Fibroblast of the conjunctiva (primary cell): ENCODE measurements at places on chromosomes 11 and 22.

GRCh38 chr22:29706486-29706885 is 13.3 kb upstream of the CABP7 start:
- no peak for DNase-seq

DNA sequence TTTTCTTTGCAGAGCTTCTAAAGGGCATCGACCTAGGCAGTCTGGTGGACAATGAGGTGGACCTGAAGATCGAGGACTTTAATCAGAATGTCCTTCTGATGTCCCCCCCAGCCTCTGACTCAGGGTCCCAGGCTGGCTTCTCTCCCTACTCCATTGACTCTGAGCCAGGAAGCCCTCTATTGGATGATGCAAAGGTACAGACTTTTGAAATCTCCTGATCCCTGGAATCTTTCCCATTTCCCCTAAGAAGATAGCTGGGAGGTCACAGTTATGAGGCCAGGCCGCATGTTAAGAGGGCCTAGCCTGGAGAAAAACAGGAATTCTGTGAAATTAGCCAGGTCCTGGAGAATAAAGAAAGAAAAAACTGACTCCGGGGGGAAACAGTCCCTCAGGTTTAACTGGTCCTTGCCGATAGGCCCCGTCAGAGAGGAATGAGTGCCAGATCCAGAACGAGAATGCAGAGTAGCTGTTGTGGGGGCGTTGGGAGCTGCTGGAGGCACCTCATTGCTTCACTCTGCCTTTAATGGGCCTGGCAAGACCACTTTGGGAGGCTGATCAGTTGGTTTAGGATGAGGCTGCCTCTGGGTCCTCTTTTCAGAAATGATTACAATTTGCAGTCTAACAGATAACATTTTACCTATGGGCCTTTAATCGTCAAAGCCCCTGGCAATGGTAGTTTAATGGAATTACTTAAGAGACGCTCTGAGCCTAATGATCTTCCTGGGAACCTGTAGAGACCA is 39.2 kb downstream of the SHISA8 start:
- no peak for DNase-seq

DNA sequence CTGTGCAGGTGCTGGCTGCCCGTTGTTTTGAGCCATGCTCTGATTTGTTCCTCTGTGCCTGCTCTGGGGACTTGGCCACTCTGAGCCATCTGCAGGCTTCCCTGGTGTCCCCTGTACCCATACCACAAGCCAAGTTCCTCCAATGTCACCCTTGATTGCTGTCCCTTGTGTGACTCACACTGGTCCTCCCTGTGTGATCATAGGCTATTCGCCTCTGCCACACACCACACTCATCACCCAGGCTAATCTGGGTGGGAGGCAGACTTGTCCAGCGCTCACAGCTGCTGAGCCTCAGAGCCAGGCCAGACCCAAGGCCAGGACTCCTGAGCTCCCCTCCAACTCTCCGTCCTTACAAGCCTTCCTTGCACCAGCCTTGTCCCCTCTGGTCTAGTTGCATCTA is 31.7 kb downstream of the IGF2 start:
- DNase-seq = no peak

DNA sequence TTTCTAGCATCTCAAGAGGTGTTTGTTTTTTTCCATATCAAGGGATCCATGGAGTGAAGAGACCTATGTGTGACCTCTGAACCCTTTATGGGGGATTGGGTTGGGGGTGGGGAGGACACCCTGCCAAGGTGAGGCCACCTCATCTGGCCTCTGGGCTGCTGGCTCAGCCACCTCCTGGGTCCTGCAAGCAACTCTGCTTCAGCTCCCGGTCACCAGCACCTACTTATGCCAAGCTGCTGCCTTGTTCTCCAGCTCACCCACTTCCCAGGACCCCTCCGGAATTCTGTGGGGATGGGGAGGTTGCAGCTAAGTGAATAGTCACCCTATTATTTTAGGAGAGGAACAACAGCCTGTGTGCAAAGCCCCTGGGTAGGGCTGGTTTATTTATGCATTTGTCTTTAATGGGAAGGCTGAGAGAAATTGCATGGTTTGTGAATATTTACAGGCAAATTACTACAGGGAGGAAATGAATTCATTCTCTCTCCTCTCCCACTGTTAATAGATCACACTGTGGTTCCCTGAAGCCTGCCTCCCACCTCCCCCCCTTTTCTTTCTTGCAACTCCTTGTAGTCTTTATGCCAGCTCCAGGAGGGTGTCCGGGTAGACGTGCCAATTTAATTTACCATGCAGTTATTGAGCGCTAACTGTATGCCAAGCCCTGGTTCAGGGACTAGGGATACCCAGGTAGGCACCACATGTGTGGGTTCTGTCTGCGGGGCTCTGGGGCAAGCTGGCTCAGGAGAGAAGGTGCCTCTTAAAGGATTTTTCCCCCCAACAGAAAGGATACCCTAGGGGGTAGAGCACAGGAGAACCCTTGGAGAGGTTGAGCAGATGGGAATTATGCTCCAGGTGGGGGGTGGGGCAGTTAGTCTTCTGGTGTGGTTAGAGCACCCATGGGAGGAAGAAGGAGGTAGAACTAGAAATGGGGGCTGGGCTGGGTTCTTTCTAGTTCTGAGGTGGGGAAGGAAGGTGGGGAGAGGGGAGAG is 50.7 kb downstream of the TSPAN18 start:
- no peak for DNase-seq

GRCh38 chr11:103528046-103528445 is 418.8 kb downstream of the DYNC2H1 start:
- DNase-seq = no peak

DNA sequence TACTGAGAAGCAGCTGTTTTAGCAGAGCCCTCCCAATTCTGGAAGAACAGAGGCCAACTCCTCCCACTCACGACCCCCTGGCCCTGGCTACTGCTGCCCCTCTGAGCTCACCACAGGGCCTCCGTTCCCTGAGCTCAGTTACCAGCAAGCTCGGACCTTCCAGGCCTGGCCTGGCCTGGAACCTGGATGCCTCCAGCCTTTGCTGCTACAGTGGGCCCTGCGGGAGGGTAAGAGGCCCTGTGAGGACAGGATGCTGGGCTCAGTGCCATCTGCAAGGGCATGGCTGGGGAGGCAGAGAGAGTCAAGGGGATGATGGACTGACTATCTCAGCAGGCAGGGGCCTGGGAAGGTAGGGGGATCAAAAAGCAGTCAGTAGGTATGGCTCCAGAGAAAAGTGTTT is 209.9 kb upstream of the NCAM1 start:
- no peak for DNase-seq

DNA sequence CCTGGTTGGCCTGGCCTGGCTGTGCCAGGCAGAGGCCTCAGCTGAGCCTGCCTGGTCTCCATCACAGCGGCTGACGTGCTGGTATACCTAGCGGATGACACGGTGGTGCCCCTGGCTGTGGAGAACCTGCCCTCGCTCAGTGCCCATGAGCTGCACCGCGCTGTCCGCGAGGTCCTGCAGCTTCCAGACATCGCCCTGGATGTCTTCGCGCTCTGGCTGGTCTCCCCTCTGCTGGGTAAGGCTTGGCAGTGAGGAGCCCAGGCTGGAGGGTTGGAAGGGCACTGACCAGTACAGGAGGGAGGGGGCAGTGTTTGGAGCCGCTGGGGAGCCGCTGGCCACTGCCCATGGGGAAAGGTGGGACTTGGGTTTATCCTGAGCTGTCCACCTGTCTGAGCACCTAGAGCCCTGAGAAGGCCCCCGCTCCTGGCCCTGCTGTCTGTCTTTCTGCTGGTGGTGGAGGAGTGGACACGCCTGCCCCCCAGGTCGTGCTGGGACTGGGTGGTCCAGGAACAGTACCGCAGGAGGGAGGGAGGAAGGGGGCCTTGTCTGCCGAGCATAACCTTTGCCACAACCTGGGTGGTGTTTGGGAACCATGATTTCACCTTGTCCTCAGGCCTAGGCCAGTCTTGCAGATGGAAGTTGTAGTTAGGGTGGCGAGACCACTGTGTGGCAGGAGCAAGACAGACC is 3.0 kb downstream of the FRMD8 start:
- no peak for DNase-seq

DNA sequence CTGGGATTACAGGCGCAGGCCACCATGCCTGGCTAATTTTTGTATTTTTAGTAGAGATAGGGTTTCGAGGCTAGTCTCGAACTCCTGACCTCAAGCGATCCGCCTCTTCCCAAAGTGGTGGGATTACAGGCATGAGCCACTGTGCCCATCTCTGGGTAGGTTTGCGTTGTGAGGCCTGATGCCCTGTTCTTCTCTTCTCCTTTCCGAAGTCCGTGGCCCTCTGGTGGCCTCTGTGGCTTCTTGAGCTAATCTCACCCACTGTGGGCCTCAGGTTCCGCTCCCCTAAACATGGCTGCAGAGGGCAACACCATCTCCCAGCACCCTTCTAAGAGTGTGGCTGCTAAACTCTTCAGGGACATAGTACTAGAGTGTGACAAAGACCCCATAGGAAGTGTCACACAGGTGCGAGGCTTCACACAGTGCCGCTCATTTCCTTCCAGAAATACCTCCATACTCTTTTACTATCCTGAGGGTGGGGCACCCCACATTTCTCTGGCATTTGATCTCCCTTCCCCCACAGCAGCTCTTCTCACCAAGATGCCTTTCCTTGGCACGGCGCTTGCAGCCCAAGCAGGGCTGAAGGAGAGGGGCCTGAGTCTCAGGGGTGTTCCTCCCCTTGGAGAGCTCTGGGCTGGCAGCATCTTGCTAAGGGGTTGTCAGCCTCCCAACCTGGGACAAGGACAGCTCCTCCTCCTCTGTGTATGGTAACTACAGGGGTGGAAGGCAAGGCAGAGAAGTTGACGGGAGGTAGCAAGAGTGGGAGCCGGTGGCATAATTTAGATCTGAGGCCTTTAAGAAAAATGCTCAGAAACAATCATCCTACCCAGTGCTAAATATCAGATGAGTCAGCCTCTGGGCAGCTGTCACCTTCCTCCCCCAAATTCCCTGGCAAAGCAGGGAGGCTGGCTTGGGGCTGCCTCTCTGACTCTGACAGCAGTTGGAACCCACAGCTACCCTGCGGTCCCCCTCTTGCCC is 6.1 kb downstream of the THY1 start:
- no peak for DNase-seq

GRCh38 chr11:63629426-63629825 is 15.2 kb upstream of the PLAAT3 start:
- no peak for DNase-seq

DNA sequence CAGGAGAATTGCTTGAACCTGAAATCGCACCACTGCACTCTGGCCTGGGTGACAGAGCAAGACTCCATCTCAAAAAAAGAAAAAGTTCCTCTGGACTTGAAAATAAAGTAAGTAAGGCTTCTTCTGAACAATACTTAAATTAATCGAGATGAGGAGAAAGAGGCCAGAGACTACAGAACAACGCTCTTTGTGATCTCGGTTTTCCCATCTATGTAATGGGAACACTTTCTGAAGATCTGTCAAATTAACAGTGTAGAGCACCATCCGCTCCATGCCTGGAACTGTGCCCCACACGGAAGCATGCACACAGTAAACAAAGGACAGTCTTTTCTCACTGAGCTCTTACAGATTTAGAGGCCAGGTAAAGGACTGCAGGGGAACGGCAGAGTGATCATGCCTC is 9.1 kb downstream of the AP1B1 start:
- DNase-seq = no peak

- peak; percentile 62 for DNase-seq
Observed at GRCh38 chr11:120710354-120711131, 199.0 kb downstream of the GRIK4 start.

GRCh38 chr11:110679323-110679975 is 32.8 kb downstream of the ARHGAP20 start:
- DNase-seq = no peak

- DNase-seq = no peak
Observed at GRCh38 chr11:70584498-70585235, 186.3 kb downstream of the CTTN start.
